ENCODE measurements at places on chromosomes 5 and 9. TPM values are rescaled to one million over a fixed set of nuclear protein-coding genes. Genes with fewer than 3 reads are reported as not detected.

The ADCY2 gene
- total RNA-seq, result 5.7 TPM

The GMCL2 gene
- not detected for total RNA-seq

- no peaks in the 10 kb centered on the region for H3K27me3 ChIP-seq
- no peaks in the 10 kb centered on the region for H3K36me3 ChIP-seq
- no peak overlapping the region for H3K4me3 ChIP-seq
These were observed 36.3 kb downstream of the CAPSL start for GRCh38 chr5:35902046-35902672.

GRCh38 chr5:31086839-31087415, 106.6 kb upstream of the CDH6 start:
- H3K4me3 ChIP-seq, result no peak overlapping the region
- no peaks in the 10 kb centered on the region for H3K4me1 ChIP-seq
- DNase-seq, result no peak

DNA sequence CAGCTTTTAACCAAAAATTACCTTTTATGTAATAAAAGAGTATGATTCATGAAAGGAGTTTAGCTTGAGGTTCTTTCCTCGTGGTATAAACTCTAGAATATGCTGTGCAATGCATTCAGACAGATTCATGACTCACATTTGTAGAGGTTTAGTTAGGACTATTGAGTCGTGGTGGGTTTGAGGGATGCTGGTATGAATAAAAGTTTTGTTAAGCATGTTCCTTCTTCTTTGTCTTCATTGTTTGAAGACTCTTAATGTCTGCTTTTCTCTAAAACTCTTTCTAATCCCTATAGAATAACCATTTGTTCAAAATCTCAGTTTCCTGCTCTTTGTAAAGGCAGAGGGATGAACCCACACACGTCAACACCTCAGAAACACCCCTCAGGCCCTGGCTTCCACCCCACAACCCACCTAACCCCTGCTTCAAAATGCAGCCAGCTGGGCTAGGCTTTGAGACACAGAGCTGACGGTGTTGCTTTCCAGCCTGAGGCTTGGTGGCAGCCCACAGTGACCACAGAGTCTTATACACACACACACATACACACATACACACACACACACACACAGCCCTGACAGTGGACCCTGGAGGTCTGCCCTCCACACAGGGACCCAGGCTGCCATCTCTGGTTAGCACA, 69.0 kb upstream of the IRX1 start:
- peaks cover 12% of the 10 kb centered on the region for H3K4me1 ChIP-seq
- H3K4me3 ChIP-seq, result no peak overlapping the region
- no peak overlapping the region for H3K27ac ChIP-seq

GRCh38 chr5:57987552-57987951, 472.3 kb downstream of the PLK2 start:
- H3K27ac ChIP-seq, result no peak overlapping the region
- H3K4me1 ChIP-seq, result peaks cover 12% of the 10 kb centered on the region
- no peak for DNase-seq
- H3K36me3 ChIP-seq, result no peaks in the 10 kb centered on the region

DNA sequence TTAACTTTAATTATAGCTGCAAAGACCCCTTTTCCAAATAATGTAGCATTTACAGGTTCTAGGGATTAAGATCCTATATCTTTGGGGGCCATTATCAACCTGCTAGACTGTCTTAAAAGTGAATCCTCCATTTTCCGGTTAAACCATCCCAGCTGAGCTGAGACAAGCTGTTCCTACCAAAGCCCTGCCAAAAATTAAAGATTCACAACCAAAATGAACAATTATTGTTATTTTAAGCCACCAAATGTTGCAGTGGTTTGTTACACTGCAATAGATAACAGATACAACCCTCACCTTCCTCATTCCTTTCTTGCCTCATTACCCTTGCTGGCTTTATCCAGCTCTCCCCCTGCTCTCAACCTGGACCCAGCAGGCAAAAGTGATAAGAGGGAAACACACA, 343.4 kb downstream of the CDK5RAP2 start:
- H3K36me3 ChIP-seq, result no peaks in the 10 kb centered on the region
- H3K27ac ChIP-seq, result no peak overlapping the region
- peaks cover 7% of the 10 kb centered on the region for H3K27me3 ChIP-seq
- H3K4me3 ChIP-seq, result no peak overlapping the region

- no peaks in the 10 kb centered on the region for H3K36me3 ChIP-seq
- H3K27ac ChIP-seq, result no peak overlapping the region
- H3K4me1 ChIP-seq, result peaks cover 12% of the 10 kb centered on the region
- DNase-seq, result no peak
- H3K4me3 ChIP-seq, result no peak overlapping the region
- peaks cover 65% of the 10 kb centered on the region for H3K27me3 ChIP-seq
These were observed 572 bp downstream of the SCGB3A1 start for GRCh38 chr5:180590543-180591310.

DNA sequence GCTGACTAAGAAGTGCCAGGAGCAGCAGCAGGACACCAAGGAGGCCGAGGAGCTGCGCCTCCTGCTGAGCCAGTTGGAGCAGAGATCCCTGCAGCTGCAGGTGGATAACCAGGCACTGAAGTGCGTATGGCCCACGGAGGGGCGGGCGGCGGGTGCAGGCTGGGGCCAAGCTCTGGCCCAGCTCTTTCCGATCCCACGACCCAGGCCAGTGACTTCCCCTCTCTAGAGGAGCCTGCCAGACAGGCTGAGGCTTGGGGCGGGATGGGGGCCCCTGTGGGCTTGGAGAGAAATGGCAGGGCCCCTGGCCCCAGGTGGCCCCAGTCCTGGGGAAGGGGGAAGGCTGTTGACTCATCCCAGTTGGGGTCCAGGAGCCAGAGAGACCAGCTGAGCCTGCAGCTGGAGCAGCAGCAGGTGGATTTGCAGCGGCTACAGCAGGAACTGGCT, 3.6 kb downstream of the PTRH1 start:
- peaks cover 3% of the 10 kb centered on the region for H3K27me3 ChIP-seq
- H3K4me3 ChIP-seq, result peak overlapping the region; percentile 31
- H3K36me3 ChIP-seq, result no peaks in the 10 kb centered on the region
- H3K27ac ChIP-seq, result peak overlapping the region; percentile 39

GRCh38 chr9:89002987-89003386, 11.7 kb downstream of the S1PR3 start:
- no peak overlapping the region for H3K27ac ChIP-seq
- H3K4me3 ChIP-seq, result no peak overlapping the region
- DNase-seq, result peak; percentile 29
- peaks cover 8% of the 10 kb centered on the region for H3K27me3 ChIP-seq
- peaks cover 19% of the 10 kb centered on the region for H3K36me3 ChIP-seq
- H3K4me1 ChIP-seq, result peaks cover 30% of the 10 kb centered on the region

All from type B pancreatic cell (in vitro differentiated cells).